ENCODE measurements at places on chromosomes 16 and 17.

DNA sequence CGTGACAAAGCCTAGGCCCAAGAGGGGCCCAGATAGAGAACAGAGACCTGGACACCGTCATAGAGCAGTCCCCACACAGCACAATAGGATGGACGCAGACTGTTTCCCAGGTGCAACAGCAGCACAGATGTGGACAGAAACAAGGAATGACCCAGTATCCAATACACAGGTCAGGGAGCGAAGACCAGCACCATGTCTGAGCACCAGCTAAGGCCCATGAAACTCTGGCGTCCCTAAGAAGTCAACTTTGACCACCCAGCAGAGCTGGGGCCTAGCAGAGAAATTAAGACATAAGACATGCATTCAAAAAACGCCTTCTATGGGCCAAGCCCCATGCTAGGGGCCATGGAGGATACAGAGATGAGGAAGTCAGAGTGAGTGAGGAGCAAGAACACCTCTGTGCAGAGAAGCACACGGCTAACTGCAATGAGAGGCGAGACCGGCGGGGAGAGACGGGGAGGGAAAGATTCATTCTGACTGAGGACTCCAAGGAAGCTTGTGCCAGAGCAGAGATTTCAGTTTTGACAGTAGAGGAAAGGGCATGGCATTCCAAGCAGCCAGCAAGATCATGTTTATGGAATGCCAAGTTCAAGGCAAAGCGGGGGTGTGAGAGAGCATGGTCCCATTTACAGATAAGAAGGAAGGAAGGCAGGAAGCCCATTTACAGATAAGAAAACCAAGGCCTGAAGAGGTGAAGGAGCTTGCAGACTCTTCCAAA, 50.8 kb downstream of the PITPNM3 start:
- no peak for DNase-seq

GRCh38 chr16:64147941-64148340, 973.9 kb downstream of the CDH11 start:
- DNase-seq, result no peak

DNA sequence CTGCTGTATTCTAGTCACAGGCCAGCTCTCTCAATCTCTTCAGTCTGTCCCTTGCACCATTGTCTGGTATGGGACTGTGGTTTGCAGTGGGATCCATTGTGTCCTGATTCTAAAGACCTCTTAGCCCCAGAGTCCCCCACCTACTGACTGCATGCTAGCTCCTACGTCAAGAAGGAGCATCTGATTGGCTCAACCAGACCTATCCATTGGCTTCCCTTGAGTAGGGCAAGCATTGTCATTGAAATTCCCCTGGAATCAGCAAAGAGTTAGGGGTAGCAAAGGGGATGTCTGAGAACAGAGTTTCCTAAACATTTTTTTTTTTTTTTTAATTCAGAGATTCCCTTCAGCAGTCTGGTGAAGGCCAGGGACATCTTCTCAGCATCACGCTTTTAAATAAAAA, 175.3 kb upstream of the MPHOSPH6 start:
- DNase-seq, result no peak

GRCh38 chr16:89132194-89133005, 38.7 kb downstream of the ACSF3 start:
- DNase-seq, result no peak

DNA sequence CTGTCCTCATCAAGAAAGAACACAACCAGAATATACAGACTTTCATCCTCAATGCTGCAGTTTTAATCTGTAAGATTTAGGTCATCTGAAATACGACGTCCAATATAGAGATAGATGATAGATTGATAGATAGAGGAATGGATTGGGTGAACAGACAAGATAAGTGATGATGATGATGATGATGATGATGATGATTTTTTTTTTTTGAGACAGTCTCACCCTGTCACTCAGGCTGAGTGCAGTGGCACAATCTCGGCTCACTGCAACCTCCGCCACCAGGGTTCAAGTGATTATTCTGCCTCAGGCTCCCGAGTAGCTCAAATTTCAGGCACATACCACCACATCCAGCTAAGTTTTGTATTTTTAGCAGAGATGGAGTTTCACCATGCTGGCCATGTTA, 56.3 kb upstream of the ADAMTS18 start:
- DNase-seq, result no peak

- DNase-seq, result no peak
Measured at GRCh38 chr17:57634713-57635465, 110.2 kb downstream of the CCDC182 start.

GRCh38 chr16:57694725-57695679, at the start of gene DRC7:
Gene DRC7 (plus strand): TSS chr16:57694806. CDS start chr16:57697950, 3,144 bp downstream.
- DNase-seq, result peak; percentile 73

- peak; percentile 41 for DNase-seq
Measured at GRCh38 chr16:84726669-84727467, 27.1 kb downstream of the USP10 start.

Measured in GM10248 (cell line).